AG10803 (cell line): ENCODE measurements at places on chromosomes 4 and X.

DNA sequence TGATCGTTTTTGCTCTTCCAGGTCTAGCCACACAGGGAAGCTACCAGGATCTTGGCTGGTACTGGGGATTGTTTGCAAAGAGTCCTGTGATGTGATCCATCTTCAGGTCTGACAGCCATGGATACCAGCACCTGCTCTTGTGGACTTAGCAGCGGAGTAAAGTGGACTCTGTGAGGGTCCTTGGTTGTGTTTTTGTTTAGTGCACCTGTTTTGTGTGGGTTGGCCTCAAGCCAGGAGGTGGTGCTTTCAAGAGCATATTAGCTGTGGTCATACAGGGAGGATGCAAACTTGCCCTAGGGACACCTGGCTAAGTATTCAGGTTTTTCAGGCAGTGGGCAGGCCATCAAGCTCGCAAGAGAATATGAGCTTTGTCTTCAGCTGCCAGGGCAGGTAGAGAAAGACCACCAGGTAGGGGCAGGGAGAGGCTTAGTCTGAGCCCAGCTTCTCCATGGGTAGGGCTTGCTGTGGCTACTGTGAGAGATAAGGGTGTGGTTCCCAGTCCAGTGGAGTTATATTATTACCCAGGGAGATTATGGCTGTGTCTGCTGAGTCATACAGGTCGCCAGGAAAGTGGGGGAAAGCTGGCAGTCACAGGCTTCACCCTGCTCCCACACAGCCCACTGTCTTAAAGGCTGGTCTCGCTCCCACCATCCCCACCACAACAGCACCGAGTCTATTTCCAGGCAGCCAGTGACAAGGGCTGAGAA, 293.7 kb downstream of the PCDH18 start:
- DNase-seq, result no peak

DNA sequence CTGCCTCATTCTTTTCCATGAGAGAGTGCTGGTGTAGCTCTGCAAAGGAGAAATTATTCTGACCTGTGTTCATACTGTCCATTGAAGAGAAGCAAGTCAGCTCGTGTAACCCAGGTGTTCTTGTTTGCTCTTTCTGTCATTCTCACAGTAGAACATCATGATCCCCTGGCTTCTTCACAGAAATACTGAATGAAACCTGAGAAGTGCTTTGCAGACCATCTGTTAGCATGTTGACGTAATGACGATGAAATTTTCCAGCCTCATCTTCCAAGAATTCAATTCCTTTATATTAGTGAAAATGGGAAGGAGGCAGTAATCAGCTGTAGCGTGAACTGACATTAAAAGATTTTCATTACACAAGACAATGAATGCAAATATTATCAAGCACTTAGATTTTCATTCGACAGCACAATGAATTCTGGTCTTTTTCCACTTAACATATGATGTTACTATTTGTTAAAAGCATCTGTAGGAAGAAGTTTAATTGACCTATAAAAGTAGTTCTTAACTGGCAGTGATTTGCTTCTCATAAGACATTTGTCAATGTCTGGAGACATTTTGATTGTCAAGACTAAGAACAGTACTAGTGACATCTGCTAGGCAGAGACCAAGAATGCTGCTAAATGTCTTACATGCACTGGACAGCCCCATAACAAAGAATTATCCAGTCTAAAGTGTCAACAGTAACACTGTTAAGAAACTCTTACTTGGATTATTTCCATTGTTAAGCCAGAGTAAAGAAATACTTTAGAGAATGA, 246.3 kb downstream of the BANK1 start:
- DNase-seq, result peak; percentile 49

DNA sequence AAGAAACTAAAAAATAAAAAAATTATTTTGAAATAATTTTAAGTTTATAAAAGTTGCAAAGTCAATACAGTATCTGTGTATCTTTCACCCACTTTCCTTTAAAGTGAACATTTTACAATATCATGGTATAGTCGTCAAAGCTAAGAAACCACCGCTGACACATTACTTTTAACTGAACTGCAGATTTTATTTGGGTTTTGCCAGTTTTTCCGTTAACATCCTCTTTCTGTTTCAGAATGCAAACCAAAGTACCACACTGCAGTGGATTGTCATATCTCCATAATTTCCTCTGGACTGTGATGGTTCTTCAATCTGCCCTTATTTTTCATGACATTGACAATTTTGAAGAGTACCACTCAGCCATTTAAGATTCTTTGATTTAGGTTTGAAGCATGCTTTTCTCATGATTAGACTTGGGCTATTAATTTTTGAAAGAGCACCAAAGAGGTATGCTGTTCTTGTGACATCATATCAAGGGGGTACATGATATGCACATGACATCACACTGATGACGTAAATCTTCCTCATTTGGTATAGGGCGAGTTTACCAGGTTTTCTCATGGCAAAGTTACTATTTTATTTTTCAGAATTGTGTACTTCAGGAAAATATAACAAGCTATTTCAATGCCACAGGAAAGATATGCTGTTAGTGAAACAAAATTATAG, 3.6 kb upstream of the CXCL1 start:
- DNase-seq, result no peak

DNA sequence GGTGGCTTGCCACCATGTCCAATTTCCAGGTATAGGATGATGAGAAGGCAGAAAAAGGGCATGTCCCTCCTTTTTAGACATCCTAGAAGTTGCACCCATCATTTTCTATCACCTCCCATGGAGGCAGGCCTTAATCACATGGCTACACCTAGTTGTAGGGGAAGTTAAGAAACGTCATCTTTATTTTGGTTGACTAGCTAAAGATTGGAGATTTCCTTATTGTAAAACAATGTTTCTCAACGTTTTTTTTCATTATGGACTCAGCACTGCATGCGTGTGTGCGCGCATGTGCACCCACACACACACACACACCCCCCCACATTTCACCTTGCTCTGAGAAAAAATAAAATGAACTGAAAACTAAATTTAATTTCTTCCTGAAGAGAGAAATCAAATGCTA, 2.0 kb upstream of the CXCL9 start:
- DNase-seq, result no peak

GRCh38 chrX:53421125-53421524, 1.3 kb downstream of the SMC1A start:
- DNase-seq, result no peak

DNA sequence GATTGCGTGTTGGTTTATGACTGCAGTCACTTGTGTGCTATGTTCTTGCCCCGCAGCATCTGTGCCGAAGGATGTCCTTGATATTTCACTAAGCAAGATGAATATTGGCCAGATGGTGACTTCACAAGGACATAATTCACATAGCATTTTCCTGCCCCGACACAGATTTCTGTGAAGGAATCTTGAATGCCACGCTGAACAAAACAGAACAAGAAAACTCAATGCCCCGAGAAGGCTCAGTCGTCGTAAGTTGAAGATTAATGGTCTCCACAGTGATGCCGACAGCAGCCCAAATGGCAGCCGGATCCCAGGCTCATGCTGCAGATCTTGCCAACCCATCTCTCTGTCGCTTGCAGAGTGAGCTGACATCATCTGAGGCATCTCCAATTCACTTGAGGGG, 145.9 kb downstream of the CPEB2 start:
- DNase-seq, result peak; percentile 21

DNA sequence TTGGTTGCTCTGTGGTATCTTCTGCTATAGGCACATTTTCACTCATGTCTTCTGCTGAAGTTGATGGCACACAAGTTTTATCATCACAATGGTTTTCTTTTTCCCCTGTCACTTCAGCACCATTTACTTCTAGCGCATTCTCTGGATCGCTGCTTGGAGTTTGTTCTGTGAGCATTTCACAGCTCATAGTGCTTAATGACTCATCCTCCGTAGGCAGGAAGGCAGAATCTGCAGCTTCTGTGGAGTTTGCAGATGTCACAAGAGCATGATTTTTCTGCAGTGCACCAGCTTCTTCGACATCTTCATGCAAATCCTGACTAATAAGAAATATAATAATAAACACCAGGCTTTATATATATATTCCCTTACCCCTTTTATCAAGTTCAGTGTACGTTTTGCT, 83.6 kb downstream of the CHM start:
- DNase-seq, result peak; percentile 64

GRCh38 chr4:88823058-88823919, 125.7 kb upstream of the NAP1L5 start:
- DNase-seq, result peak; percentile 91

DNA sequence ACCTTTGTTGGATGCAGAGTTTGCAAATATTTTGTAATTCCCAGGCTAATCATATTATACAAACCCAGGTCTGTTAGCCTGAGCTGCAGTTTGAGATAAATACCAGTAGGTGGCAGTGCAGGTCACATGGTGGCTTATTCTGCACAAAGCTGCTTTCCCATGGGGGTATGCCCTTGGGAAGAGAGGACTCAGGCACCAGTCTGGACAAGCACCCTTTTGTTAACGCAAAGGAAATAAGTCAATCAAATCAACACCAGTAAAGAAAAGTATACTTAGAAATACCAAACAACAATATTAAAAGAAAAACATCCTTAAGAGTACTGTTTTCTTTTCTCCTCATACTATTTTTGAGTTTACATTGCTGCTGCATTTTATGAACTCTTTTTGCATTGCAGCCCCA, 389.0 kb upstream of the ZFP42 start:
- DNase-seq, result peak; percentile 69

DNA sequence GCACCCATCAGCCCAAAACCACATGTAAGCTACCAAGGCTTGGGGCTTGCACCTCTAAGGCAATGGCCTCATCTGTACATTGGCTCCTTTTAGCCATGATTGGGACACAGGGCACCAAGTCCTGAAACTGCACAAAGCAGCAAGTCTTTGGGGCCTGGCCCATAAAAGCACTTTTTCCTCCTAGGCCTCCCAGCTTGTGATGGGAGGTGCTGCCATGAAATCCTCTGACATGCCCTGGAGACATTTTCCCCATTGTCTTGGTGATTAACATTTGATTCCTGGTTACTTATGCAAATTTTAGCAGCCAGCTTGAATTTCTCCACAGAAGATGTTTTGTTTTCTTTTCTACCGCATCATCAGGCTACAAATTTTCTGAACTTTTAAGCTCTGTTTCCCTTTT, 58.5 kb upstream of the PABPC4L start:
- no peak for DNase-seq

DNA sequence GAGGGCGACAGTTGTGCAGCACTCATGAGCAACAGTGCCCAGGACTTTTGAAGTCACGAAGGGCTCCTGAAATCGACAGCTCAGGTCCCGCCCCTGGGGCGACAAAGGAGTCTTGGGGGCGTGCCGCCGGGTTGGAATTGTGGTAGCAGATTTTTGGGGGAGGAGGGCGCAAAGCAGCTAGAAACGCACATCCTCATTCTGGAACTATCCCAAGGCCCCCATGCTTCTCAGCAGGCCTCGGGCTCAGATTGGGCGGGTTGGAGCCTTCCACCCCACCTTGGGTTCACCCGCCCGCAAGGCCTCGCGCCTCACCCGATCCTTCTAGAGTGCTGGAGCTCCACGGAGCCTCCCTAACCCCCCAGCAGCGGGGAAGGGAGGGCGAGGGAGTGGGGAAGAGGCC, 85.5 kb downstream of the HPRT1 start:
- DNase-seq, result peak; percentile 35
